Calu3 (cell line): ENCODE measurements at places on chromosomes 11 and 22. TPM values are rescaled to one million over a fixed set of nuclear protein-coding genes. Genes with fewer than 3 reads are reported as not detected.

DNA sequence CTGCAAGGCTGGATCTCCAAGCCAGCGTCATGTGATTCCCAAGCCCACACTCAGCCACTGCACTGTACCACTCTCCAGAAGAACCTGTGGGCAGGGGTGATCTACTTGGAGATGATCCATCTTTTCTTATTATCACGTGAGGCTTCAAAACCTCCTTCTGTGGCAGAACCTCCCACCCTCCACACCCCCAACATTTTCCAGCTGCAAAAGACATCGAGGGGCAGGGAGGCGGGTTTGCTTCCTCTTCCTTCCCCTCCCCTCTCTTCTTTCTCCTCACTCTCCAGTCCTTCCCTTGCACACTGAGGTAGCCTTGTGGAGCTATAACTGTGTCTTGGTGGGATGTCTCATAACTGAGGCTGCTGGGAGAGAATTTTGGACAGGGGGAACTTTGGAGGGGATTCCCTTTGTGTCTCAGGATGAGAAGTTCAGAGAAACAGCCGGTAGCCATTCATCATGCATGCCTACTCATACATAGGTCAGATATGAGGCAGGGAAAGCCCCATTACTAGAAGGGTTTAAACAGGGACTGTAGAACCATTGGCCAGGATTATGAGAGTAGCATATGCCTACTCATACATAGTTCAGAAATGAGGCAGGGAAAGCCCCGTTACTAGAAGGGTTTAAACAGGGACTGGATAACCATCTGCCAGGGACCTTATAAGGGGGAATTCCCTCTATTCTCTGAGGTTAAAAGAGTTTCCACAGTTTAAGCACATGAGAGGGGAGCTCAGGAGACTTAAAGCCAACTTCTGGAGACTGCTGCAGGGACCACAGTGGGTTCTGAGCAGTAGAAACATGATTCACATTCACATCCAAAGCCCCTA lies 420.7 kb upstream of the CADM1 start:
- no peak for DNase-seq

- no peak for DNase-seq
Measured at GRCh38 chr22:41177622-41178424, 27.3 kb upstream of the L3MBTL2 start.

GRCh38 chr11:115769891-115770290 lies 265.7 kb upstream of the CADM1 start:
- no peak for DNase-seq

DNA sequence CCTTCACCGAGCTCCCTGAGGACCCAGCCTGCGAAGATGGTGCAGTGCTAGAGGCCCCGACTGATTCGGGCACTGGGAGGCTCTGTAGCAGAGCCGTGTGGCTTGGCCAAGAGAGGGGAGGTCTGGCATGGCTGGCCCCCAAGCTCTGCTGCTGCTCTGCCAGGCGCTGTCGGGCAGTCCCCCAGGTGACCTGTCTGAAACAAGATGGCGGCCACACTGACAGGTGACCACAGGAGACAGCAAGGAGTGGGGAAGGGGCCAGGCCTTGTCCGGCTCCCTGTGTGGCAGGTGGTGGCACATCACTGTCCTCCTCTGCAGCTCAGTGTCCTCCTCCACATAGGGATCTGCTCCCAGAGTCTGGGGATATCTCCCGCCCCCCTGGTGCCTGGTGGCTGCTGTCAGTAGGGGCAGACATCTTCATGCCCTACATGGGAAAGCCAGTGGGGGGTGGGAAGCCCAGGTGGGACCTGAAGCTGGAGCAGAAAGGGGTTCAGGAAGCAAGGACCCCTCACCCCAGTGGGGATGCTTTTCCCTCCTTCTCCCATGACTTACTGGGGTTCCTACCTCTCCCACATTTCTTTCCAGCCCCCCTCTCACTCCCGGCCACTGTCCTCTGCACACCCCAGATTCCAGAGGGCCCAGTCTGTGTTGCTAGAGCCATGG lies 40.1 kb upstream of the WNT11 start:
- no peak for DNase-seq

DNA sequence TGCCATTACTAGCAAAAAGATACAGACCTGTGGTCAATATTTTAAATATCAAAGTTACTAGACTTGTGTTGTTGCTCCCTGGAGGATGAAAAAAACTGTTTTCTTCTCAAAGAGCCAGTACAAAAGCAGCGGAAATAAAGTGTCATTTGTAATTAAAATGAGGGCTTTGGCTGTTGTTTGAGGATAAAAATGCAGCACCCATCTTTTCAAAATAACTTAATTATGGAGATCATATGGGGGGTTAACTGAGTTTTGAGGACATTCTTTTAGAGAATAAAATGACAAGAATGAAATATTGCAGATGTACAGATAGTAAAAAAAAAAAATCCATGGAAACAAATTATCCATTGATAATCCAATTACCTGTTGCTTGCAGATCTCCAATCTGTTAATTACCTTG lies 1484.4 kb downstream of the LRRC4C start:
- no peak for DNase-seq

DNA sequence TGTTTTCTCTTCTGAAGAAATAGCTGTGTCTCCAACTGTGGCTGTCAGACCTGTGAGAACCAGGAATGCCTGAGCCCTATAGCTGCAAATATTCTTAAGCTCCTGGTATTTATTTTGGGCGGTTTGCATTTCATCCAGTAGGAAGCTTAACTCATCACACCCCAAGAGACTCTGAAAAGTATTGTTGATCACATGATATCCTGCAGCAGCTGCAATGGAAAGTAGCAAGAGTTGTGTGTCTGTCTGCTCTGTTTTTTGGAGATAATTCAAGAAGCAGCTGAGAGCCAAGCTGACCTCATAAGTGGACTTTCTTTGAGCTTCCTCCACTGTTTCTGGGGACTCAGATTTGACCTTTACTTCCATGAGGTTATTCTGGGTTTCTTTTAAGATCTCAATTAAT lies 36.4 kb upstream of the MRPL17 start:
- DNase-seq = no peak

GRCh38 chr11:47355283-47356128 lies 3.0 kb upstream of the MYBPC3 start:
- peak; percentile 96 for DNase-seq

- no peak for DNase-seq
Measured at GRCh38 chr11:26931248-26931631, 62.7 kb upstream of the FIBIN start.

GRCh38 chr11:15806217-15806616 lies 550.1 kb downstream of the SOX6 start:
- no peak for DNase-seq

GRCh38 chr11:69249311-69250185 lies 44.4 kb upstream of the MYEOV start:
- no peak for DNase-seq

- no peak for DNase-seq
Measured at GRCh38 chr11:124674571-124674970, 867 bp downstream of the SPA17 start.

DNA sequence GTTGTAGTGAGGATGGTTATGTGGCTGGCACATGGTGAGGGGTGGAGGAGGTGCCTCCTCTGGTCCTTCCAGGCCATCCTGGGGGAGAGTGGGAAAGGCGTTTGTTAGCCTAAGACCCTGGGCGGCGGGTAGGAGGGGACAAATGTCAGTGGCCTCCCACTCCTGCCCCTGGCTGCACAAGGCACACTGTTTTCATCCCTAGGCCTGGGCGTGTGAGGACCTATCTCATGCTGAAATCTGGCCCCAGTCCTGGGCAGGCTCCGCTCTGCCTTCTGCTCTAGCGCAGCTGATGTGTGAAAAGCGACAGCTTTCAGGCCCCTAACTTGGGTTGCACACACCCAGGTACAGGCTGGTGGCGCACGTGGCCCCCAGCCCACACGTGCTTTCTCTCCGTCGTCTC lies 32.1 kb downstream of the DAGLA start:
- DNase-seq = no peak

DNA sequence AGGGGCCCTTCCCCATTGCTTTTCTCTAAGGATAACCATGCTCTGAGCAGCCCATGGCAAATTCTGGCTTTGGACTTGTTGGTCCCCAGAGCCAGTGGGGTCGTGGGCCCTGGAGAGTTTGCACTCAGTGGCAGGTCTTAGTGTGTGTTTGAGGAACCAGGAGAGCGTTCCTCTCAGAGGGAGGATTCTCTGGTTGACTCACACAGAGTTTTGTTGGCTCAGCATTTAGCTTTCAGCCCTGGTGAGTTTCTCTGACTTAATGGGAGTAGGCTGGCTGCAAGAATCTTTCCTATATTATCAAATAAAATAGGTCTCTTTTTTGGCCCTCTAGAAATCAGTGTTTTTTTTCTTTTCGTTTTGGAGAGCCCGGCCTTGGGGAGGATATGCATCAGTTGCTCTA lies 20.9 kb downstream of the ST14 start:
- DNase-seq = no peak

GRCh38 chr22:35641494-35642120 lies 6.6 kb upstream of the APOL6 start:
- no peak for DNase-seq

DNA sequence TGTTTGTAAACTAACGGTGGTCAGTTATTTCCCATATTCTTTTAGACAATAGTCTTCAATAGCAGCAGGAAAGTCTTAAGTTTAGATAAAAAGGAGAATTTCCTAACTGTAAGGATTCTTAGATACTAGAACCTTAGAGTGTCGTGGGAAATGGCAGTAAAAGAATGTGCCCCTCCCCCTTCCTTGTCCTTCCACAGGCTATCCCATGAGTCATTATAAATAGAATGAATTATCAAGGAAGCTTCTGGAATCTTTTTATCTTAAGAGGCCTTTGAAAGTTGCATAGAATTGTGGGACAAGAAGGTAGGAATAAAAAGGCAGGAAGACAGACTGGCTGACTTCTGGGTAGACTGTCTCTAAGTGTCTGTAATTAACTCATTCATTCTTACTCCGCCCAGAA lies 165.2 kb upstream of the TBCEL start:
- DNase-seq = no peak

GRCh38 chr11:58656348-58656747 lies 33.9 kb downstream of the CNTF start:
- DNase-seq = no peak

DNA sequence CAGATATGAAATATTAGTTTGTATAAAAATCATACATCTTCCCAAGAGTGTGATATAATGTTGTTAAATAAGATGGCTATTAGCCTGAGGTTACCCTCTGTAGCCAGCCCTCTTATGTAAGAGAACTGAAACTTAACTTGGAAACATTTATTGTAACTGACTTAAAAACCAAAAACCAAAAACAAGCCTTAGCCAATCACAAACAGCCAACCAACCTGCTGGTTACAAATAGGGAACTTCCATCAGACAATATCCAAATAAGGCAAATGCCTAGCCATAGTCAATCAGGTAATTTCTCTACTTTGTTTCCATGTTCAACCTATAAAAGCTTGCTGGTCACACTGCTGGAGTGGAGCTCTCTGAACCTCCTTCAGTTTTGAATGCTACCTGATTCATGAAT lies 14.1 kb downstream of the KBTBD3 start:
- no peak for DNase-seq

- DNase-seq = no peak
Measured at GRCh38 chr11:20015101-20015500, 145.2 kb downstream of the DBX1 start.

- peak; percentile 29 for DNase-seq
Measured at GRCh38 chr11:119316016-119316728, 758 bp downstream of the MCAM start.

DNA sequence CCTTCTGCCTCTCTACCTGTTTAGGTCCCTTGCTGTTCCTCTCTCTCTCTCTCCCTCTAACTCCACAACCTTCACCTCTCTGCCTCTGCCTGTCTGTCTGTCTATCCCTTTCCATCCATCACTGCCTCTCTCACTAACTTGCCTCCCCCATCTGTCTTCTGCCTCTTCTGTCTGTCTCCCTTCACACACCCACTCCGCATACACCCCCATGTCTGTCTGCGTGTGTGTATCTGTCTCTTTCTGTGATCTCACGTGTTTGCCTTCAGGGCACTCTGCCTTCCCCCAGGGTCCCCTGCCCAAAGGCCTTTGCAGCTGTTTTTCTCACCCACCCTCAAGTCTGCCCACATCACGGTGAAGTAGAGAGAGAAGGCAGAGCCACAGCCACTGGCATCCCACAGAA lies 7.9 kb downstream of the RTN4RL2 start:
- DNase-seq = no peak

GRCh38 chr22:23291806-23292452 lies 111.6 kb downstream of the BCR start:
- no peak for DNase-seq

DNA sequence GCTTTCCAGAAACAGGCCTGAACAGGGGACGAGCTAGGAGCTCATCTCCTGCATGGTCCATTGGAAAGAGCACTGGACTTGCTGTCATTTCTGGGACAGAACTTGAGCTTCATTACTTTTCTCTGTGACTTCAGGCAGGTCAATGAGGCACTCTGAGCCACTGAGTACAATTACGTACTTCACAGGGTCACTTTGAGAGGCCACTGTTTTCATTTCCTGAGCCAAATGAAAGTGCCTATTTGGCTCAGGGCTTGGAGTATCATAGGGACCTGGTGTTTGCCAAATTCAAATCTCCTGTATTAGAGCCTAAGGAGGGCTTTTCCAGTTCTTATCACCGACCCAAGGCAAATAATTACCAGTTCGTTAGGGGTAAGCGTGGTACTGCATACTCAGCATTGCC lies 319.3 kb downstream of the CADM1 start:
- DNase-seq = no peak

GRCh38 chr22:21641789-21642583 lies at the start of gene SDF2L1:
Gene SDF2L1, plus strand, starts transcription at chr22:21642302. Its CDS starts 35 bp downstream, at chr22:21642337.
- DNase-seq = peak; percentile 99

- no peak for DNase-seq
Measured at GRCh38 chr11:110679323-110679975, 32.8 kb downstream of the ARHGAP20 start.

GRCh38 chr11:121038648-121039409 lies 14.9 kb downstream of the TBCEL start:
- DNase-seq = no peak

DNA sequence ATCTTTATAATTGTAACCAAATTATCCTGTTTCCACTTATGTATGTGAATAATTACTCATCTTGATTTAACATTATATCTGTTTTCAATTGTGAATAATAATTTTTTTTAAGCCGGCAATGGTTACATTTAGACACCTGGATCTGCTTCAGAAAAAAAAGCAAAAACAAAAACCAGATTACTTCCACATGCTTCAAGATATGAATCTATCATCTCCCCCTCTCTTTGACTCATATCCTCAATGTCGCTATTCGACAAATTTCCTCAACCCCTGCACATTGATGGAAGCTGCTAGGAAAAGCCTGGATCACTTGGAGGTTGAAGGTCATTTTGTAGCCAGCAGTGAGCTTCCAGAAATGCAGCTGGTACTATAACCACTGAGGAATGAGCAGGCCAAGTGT lies 42.7 kb downstream of the SLC1A2 start:
- DNase-seq = no peak

The ARVCF gene
- total RNA-seq = 19.7 and 21.7 TPM in 2 replicates

The PLAAT3 gene
- total RNA-seq = 261 and 297 TPM in 2 replicates

The TMPRSS13 gene
- total RNA-seq = 1.4 and 2.3 TPM in 2 replicates

The KLHL35 gene
- 1.3 and 2.1 TPM in 2 replicates for total RNA-seq

The ACRV1 gene
- total RNA-seq = not detected in 2 replicates

The SMTNL1 gene
- not detected in 2 replicates for total RNA-seq

The USH1C gene
- 17.5 and 32.1 TPM in 2 replicates for total RNA-seq

The SCGB1D2 gene
- total RNA-seq = not detected in 2 replicates

The ISX gene
- total RNA-seq = not detected in 2 replicates
